WTC11 (cell line): ENCODE measurements at places on chromosomes 2 and 18. TPM values are rescaled to one million over a fixed set of nuclear protein-coding genes. Genes with fewer than 3 reads are reported as not detected.

CNOT9 gene
- total RNA-seq: 61.9 to 67.0 TPM (median 62.6 TPM) in 3 replicates

- DNase-seq: no peak
Measured at GRCh38 chr2:127683757-127684156, 8.4 kb upstream of the LIMS2 start.

DNA sequence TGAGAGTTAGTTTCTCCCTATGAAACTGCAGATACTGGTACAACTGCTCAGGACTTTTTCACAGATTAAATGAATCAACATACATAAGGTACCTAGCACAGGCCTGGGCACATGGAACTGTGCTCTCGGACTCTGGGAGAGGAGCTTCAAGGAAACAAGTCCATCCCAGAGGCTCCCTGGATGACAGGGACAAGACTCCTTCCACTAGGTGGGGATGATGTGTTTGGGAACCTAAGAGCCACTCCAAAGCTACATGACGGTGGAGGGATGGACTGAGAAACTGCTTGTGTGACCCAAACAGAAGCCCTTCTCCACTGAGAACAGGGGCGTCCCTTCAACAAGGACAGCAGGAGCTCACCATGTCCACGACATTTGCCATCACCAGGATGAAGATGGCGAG lies 37.1 kb downstream of the CENPO start:
- peak; percentile 10 for DNase-seq

DNA sequence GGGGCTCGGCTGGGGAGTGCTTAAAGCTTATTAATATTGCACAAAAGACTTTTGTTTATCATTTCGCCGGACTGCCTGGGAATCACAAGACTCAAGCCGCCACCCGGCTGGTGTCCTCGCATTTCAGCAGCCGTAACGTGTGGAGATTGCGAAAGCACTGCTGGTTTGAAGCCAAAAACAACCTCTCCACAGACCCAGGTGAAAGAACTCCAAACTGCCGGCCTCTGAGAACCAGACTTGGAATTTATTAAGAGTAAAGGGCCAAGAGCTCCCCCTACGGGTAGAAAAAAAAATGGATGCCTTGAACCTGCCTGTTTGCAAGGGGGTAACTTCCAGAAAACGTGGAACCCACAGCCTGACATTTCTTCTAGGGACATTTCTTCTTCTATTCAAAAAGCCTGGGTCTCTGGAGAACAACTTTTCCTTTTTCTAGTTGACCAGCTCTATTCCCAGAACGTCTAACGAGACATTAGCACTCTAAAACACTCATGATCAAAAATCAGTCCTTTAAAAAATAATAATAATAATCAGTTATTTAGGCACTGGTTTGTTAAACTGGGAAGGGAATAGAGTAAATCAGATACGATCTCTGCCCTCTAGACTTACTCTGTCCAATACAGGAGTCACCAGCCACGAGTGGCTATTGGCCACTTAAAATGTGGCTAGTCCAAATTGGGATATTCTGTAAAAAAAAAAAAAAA lies 216.3 kb downstream of the C1D start:
- peak; percentile 72 for DNase-seq

DNA sequence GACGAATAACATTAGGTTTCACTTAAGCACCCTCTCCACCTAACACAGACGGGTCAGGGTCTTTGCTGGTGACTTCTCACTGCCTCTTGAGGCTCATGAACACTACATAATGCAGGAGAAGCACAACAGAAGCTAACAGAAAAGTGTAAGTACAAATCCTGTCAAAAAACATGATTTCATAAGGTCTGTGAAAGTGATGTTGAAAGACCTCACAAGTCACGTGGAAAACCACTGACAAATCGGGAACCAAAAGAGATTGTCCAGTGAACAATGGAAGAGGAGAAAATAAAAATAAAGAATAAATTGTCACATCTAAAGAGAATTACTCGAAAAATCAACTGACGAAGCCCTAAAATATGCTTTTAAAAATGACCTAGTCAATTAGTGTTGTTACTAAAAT lies 14.0 kb downstream of the PSD4 start:
- DNase-seq: no peak

DNA sequence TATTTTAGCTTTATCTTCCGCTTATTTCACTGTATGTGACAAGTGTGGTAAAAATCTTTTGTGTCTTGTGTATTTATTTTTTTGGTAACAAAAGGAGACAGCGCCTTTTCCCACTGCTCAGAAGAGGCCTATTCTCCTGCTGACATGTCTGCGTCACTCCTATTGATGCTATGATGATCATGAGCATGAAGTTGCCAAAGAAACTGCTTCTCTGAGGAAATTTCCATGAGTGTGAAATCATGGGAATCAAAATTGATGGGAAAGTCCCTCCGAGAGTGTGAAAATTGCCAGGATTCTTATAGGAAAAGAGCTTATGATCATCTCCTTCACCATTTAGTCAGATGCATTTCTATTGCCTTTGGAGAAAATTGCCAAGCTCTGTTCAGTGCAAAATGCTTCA lies 36.5 kb upstream of the DARS1 start:
- no peak for DNase-seq
